Sigmoid colon (tissue), 7 donors: ENCODE measurements at places on chromosomes 1 and 21. TPM values are rescaled to one million over a fixed set of nuclear protein-coding genes. Genes with fewer than 3 reads are reported as not detected.

IVL gene
- not detected for total RNA-seq

TSPEAR gene
- total RNA-seq = not detected

PODN gene
- total RNA-seq = 200 TPM

FCRL4 gene
- total RNA-seq = not detected

SYPL2 gene
- total RNA-seq = 6.9 TPM

ZFYVE9 gene
- total RNA-seq = 29.6 TPM
